ENCODE measurements at places on chromosomes 3 and 15.

GRCh38 chr3:188944108-188944507 lies 227.7 kb upstream of the TPRG1 start:
- no peak for ATAC-seq

GRCh38 chr15:84804005-84804900 lies 12.9 kb upstream of the ALPK3 start:
- no peak for ATAC-seq

DNA sequence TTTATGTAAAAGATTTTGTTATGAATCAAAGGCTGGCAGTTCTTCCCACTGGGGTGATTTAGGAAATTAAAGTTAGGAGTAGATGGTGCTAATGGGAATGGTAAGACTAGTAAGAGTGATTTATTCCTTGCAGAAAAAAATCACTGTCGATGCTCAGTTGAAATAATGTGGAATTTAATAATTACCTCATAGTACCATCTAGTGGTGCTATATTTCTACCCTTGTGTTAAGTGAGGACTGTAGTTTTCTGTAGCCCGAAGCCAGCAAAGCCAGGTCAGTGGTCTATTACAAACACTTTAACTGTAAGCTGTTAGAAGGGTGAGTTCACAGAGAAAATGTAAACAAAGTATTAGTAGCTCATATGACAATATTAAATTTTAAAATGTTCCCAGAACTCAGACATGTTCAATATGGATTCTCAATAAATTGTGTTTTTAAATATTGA lies 39.5 kb upstream of the GOLGA8J start:
- ATAC-seq = peak; percentile 73

- ATAC-seq = peak; percentile 75
Observed at GRCh38 chr3:172317984-172318383, 130.3 kb downstream of the GHSR start.

DNA sequence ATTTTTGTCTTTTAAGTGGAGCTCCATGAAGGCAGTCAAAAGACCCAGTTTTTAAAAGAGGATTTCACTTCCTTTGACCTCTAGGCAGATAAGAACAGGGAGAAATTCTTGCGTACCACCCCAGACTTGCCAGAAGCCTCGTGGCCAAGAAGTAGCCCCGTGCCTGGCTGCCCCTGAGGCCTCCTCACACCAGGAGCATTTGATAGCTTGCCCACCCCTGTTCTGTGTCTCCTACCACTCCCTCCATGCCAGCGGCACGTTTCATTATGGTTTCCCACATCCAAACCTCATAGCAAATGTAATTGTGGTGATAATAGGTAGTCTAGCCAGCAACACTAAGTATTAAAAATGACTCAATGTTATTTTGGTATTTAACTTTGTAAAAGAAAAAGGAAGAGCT lies 107.7 kb downstream of the GHSR start:
- ATAC-seq = no peak

GRCh38 chr3:72991522-72991921 lies 5.1 kb upstream of the PPP4R2 start:
- no peak for ATAC-seq

DNA sequence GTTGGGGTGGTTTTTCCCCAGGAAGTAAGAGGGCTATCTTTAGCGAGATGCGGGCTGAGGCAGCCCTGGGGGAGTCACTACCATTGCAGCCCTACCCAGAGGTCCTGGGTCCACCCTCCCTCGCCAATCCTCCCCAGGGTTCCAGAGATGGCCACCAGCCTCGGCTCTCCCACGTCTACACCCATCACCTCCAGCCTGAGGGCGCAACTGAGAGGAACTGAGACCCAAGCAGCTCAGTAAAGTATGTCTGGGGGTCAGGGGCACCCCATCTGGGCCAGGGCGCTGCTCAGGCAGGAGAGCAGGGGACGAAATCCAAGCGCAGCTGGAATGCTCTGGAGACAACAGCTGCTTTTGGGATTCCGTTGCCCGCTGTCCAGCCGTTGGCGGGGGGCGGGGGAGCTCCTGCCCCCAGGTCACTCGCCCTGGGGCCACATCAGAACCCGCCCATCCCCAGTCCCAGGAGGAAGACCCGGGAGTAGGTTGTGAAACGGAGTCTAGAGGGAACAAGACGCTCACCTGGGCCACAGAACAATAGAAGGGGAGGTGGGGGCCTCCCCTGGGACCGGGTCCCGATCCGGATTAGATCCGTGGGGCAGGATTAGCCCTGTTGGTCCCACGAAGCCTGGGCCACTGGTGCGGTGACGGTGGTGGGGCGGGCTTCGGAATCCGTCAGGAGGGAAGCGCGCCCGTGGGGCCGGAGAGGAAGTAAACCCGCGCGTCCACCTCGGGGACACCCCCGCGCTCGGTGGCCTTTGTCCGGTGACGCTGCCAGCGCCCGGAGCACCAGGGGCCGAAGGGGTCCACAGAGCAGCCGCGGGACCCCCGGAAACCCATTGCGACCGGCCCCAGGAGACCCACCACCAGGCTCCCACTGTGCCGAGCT lies 1.4 kb upstream of the NDUFAF3 start:
- ATAC-seq = no peak

DNA sequence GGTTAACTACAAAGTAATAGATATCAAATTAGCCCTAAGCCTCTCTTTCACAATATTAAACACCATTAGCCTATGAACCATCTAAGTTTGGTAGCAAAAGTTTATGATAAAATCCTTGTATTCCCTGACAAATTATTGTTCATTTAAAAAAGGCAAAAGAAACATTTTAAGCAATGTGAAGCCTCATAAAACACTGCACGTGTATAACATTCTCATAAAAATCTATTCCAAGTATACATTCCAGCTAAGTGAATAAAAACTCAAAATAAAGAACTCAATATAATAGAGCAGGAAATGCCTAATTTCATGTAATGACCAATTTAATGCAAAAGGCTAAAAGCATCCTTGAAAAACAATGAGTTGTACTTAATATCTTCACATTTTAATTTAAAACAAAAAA lies 27.7 kb downstream of the TNIK start:
- no peak for ATAC-seq

DNA sequence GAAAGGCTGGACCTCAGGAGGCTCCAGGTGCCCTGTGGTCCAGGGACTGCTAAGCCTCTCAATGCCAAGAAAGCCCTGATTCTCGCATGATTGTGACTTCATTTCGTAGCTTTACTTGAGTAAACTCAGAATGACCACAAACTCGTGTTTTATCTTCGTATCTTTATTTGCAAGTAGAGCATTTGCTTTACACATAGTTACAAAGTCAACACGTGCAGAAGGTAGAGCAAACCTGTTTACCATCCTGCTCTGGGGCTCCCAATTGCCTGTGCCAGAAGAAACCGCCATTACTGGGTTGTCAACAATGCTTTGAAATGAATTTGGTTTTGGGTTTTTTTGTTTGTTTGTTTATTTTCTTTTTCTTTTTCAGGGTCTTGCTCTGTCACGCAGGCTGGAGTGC lies 5.8 kb upstream of the MESP1 start:
- ATAC-seq = no peak

DNA sequence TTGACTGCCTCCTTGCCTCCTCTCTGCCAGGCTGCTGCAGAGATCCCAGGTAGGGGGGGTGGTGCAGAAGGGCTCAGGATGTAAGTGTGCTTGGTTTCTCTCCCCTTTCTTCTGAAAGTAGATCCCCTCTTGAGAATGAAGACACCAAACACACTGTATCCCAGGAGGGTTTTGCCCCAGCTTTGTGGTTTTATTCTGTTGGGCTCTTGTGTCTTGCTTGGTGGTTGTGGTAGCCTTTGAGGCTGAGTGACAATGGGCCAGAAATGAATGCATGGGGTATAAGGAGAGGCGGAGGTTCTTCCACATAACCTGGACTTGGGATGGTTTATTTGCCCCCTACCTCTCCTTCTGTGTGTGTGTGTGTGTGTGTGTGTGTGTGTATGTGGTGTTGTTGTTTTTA lies 5.7 kb downstream of the PDIA5 start:
- no peak for ATAC-seq

GRCh38 chr3:183464480-183464879 lies 36.1 kb upstream of the MCF2L2 start:
- ATAC-seq = no peak

- ATAC-seq = no peak
Observed at GRCh38 chr3:122023335-122023910, 1.4 kb upstream of the ILDR1 start.

- ATAC-seq = no peak
Observed at GRCh38 chr15:74141591-74141990, 11.2 kb downstream of the ISLR2 start.

- ATAC-seq = no peak
Observed at GRCh38 chr3:13700362-13700761, 151.4 kb downstream of the FBLN2 start.

DNA sequence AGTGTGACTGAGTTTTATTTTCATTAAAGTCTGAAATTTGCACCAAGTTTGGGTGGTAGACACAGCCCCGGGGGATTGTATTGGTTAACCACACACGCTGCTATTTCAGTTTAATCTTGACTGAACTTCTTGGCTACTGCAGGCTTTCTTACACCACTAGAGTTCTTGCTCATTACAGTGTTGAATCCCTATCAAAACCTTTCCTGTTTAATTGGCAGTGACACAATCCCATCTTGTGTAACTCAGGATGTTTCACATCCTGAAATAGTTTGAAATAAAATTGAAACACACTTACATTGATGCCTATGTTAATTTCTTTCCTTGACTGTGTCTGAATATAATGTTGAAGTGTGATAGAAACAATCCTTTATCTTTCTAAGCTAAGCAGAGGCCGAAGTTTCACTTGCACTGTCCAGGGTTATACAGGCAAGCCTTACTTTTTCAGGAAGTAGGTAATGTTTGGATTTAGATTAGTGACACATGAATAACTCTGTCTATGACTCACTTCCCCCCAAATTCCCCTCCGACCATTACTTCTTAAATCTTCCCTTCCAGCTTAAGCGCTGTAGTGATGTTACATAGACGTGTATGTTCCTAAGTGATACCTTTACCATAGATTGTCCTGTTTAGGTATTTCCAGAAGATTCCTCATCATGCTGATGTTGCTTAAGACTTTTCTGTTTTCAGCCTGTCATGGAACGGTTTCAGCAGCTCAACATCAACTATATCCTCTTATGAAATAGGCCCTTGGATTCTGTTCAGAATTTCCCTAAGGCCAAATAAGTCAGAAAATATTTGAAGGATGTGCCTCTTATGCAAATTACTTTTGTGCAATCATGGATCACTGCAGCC lies 16.8 kb downstream of the ATG7 start:
- peak; percentile 83 for ATAC-seq

- peak; percentile 63 for ATAC-seq
Observed at GRCh38 chr3:48023377-48023776, 7.2 kb upstream of the MAP4 start.

- no peak for ATAC-seq
Observed at GRCh38 chr3:17874636-17875035, 132.2 kb upstream of the TBC1D5 start.

- peak; percentile 85 for ATAC-seq
Observed at GRCh38 chr15:58269455-58270414, 131.6 kb downstream of the AQP9 start.

GRCh38 chr15:80924278-80924677 lies 65.3 kb downstream of the MESD start:
- ATAC-seq = no peak

DNA sequence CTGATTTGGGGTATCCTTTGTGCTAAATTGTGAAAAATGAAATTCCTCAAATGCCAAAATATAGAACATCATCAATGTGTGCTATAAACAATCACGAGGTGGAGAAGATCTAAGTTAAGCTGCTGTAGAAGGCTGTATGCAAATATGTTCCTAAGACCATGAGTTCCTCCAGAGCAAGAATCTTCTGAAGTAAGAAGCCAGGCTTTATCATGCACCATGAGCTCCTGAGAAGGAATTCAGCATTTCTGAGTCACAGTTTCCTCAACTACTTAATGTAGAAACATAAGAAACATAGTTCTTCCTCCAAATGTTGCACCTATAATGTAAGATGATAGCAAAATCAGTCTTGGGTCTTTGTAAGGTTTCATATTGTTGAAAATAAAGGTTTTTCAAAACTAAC lies 241.7 kb upstream of the MDFIC2 start:
- ATAC-seq = no peak

- ATAC-seq = peak; percentile 67
Observed at GRCh38 chr15:90211440-90212143, 10.5 kb downstream of the SEMA4B start.

- ATAC-seq = no peak
Observed at GRCh38 chr3:190831225-190831624, 31.3 kb downstream of the GMNC start.

DNA sequence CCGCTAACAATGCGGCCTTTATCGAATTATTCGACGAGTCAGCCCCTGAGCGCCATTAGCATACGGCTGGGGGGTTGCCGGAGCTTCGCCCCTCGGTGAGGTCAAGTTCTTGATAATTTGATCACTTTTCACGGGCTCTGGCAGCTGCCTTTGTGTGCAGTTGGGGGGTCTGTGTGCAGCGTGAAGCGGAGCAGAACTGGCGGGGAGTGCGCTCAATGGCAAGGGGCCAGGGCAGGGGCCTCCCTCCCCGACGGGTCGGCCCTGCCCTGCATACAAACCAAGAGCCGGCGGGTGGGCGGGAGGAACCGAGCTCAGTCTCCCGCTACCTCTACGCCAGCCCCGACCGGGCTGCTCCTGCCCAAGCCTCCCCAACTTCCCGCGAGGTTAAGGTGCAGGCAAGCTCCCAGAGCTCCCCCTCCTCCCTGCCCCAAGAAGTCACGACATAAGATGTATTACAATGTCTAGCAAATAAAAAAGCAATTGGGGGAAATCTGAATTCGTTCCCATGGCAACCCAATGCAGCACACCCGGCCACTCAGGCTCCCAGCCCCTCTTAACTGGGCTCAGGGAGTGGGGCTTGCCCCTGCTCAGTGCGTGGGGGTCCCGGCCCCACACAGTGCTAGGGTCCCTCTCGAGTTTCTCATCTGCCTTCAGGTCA lies 34.1 kb upstream of the POLG start:
- no peak for ATAC-seq

GRCh38 chr3:377158-377561 lies 180.6 kb downstream of the CHL1 start:
- no peak for ATAC-seq

DNA sequence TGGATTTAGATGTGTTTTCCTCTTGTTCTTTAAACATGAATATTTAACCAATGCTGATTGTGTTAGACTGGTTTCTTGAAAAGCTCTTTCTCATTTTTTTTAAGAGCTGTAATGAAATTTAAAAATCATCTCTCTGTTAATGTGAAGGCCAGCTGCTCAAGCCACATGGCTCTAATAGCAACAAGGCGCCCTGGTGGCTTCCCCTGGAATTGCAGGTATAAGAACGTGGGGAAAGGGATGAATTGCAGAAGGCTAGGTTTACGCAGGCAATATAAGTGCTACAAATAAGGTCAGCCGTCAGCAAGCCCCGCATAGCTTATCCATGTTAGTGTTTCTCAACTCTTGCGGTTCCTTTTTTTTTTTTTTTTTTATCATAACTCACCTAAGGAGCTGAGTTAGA lies 108.5 kb downstream of the SAMMSON start:
- 0 out of 3 replicates have a peak, but pooled peaks have one; percentile 34 for ATAC-seq

DNA sequence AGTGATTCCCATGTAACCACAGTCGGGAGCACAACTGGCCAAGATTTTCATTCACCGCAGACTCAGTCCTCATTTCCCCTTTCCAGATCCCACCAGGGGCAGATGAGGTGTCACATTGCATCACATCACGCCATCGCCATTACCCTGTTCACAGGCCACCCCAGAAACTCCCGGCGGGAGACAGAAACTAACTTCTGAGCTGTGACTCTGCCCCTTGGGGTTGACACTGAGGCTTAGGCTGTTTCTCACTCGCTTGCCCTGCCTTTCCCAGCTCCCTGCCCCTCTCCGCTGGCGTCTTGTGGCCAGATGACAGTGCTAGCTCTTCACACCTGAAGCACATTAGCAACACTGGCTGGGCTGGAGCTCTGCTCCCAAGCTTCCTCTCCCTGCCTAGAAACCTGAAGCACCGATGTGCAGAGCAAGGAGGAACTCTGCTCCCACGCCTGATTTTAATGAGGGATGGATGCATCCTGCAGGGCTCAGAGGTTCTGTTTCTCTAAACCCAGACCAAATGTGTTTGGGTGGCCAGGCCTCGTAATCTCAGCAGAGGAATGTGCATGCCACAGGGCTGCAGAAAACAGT lies 88.8 kb upstream of the CTDSPL start:
- ATAC-seq = no peak

All from SK-N-SH treated with all-trans-retinoic acid at 6 μM for 48 hours (cell line).